ENCODE measurements at places on chromosomes 1 and 21.

- DNase-seq: no peak
Measured at GRCh38 chr1:215477632-215478031, 89.5 kb upstream of the KCTD3 start.

GRCh38 chr1:26405281-26405915 is 5.2 kb upstream of the LIN28A start:
- no peak for DNase-seq

- no peak for DNase-seq
Measured at GRCh38 chr21:43619856-43620255, 39.4 kb downstream of the HSF2BP start.

DNA sequence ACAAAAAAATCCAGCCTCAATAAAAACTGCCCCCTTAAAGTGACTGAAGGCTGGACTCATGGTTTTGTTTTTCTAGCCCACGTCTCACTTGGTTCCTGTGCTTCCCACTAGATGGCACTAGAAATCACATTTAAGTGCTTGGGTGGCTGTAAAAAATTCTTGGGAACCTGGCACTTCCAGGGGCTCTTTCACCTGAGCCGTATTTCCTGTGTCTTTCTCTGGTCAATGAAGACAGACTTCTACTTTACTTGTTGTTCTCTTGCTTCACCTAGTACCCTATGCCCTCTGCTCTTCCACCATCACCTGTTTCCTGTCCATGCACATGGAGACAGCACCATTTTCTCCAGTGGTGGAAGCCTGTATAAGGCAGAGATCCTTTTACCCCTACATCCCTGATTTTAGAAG is 20.0 kb downstream of the METTL13 start:
- DNase-seq: no peak

DNA sequence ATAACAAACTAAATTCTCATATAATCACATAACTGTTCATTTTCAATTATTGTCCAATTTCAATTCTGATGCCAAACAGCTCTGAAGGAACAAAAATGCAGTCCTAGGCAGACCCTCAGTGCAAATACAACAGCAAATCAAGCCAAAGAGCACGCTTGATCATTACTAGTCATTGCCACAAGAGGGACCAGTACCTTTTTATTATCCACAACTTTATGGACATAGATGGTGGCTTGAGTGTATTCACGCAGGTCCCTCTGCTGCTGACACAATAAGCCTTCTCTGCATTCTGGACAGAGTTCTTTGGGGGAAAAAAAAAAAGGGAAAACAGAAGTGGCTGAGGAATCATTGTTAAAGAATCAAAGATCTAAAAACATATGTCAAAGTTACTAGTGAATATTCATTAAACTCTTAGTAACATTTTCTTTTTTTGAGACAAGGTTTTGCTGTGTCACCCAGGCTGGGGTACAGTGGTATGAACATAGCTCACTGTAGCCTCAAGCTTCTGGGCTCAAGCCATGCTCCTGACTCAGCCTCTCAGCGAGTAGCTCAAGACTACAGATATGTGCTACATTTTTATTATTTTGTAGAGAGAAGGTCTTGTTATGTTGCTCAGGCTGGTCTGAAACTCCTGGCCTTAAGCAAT is 34.3 kb upstream of the RAP1GAP start:
- DNase-seq: peak; percentile 8

GRCh38 chr1:66925558-66925910 is 744 bp downstream of the MIER1 start:
- no peak for DNase-seq

DNA sequence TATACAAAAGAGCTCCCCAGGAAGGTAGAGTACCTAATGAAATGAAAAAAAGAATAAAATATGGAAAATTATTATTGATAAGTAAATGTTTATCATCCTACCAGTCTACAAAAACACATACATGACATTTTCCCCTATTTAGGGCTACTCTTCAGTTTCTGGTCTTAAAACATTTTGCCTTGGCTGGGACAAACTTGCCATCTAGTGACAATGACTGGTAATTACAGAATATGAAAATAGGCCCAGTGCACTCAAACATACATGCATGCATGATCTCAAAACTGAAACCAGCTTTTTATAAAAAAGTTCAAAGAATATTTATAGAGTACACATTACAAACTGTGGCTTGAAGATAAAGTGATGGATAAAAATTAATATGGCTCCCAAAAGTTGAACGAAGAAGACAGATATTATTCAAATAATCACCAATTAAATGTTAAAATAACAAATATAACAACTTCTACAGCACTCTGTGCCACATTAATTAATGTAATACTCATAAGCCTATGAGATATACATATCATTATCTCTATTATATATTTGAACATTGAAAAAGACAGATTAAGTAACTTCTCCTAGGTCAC is 10.5 kb upstream of the RNPC3 start:
- no peak for DNase-seq

GRCh38 chr1:24169286-24169685 is 17.8 kb downstream of the IFNLR1 start:
- no peak for DNase-seq

DNA sequence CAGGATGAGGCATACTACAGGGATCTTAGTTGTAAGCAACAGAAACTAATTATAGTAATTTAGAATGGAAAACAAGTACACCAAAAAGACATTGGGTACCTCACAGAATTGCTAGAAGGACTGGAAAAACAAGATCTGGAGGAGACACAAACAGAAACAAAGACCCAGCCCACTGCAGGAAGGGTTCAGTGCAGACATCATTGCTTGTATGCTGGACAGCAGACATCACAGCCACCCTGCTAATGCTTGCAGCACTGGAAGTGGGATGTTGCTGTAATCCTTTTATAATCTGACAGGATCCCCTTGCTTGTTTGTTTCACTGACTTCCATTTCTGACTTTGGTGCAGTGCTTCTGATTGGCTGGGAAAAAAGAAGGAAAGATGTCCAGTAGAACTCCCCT is 111.4 kb upstream of the ZNF678 start:
- no peak for DNase-seq

GRCh38 chr1:107807405-107807804 is 157.6 kb downstream of the VAV3 start:
- DNase-seq: no peak

DNA sequence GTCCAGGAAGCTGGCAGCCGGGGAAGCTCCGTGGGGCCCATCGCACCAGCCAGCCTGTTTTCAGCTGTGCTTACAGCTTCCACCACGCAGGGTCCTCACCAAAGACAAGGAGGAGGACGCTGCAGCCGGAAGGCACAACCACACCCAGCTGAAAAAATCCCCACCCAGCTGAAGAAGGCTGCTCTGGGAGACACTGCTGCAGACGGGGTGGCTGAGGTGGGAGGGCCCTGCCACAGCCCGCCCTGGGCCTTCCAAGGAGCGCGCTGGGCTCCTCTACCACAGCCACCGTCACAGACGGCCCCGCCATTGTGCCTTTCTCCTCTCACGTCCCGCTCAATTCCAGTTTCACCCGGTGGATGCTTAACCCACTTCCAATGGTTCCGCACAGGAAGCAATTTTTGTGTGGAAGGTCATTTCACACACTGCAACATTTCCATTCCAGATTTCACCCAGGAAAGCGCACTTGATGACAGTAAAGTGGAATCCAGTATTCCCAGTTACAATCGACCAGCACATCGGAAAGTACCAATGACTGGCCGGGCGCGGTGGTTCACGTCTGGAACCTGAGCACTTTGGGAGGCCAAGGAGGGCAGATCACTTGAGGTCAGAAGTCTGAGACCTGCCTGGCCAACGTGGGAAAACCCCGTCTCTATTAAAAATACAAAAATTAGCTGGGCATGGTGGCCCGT is 47.9 kb downstream of the NPHP4 start:
- no peak for DNase-seq

- no peak for DNase-seq
Measured at GRCh38 chr1:224726441-224727182, 110.5 kb downstream of the CNIH3 start.

DNA sequence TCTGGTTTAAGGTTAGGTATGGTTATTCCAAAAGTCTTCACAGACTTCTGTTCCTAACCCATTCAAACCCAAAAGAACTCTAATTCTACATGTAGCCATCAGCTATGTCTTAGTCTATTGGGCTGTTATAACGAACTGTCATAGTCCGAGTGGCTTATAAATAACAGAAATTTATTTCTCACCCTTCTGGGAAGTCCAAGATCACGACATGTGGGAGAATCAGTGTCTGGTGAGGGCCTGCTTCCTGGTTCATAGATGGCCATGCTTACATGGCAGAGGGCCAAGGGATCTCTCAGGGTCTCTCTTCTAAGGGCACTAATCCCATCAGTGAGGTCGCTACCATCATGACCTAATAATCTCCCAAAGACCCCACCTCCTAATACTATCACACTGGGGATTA is 103.0 kb upstream of the PPP2R5A start:
- no peak for DNase-seq

DNA sequence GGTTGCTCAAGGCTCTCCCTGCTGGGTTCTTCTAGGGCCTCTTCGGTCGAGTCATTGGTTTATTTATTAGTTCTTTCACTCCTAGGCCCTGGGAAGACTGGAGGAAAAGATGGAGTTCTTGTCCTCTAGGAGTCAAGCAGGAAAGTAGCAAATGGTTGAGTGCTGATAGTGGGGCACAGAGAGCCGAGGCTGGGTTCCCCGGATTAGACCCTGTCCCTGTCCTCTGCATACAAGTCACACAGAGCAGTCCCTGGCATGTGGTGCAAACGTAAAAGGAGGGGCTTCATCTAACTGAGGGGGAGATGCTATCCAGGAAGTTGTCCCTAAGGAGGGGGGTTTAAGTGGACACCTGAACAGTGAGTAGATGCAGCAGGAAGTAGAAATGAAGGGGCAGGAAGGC is 19.2 kb upstream of the KCNE2 start:
- DNase-seq: no peak

- DNase-seq: no peak
Measured at GRCh38 chr1:3219005-3219790, 150.2 kb downstream of the PRDM16 start.

GRCh38 chr1:77475641-77476040 is 193.8 kb downstream of the AK5 start:
- no peak for DNase-seq

DNA sequence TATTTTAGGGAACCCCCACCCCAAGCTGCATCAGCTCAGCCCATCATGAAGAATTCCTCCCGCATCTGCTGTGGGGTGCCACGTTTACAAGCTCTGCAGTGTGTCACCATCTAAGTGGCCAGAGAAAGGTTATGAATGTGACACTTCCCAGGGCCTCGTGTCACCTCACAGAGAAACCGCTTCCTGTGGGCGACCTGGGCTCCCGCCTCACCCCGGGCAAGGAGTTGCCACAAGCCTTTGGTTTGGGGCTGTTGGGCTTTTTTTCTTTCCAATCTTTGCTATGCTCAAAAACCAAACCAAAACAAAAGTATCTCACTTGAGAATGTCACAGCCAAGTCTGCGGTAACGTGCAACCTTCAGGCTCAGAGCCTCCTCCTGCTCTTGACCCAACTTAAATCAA is 82.1 kb upstream of the ARHGEF16 start:
- DNase-seq: no peak

DNA sequence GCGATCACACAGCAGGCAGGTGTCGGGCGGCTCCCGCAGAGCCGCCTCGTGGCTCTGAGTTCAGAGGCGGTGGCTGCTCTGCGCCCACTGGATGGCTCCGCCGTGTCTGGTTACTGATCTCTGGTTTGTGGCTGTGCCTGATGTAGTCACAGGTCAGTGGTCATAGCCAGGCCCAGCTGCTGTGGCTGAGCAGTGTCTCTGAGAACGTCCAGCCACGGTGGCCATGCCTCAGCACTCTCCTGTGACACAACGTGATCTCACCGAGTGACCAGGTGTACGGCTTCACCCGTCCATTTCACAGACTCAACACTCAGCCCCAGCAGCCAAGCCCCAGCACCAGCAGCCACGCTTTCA is 61.2 kb downstream of the KCNN3 start:
- no peak for DNase-seq

GRCh38 chr1:6918186-6918924 is 133.1 kb downstream of the CAMTA1 start:
- no peak for DNase-seq

GRCh38 chr1:56910441-56910985 is 55.3 kb downstream of the C8B start:
- DNase-seq: peak; percentile 91

- DNase-seq: no peak
Measured at GRCh38 chr1:48803474-48803873, 26.8 kb upstream of the BEND5 start.

DNA sequence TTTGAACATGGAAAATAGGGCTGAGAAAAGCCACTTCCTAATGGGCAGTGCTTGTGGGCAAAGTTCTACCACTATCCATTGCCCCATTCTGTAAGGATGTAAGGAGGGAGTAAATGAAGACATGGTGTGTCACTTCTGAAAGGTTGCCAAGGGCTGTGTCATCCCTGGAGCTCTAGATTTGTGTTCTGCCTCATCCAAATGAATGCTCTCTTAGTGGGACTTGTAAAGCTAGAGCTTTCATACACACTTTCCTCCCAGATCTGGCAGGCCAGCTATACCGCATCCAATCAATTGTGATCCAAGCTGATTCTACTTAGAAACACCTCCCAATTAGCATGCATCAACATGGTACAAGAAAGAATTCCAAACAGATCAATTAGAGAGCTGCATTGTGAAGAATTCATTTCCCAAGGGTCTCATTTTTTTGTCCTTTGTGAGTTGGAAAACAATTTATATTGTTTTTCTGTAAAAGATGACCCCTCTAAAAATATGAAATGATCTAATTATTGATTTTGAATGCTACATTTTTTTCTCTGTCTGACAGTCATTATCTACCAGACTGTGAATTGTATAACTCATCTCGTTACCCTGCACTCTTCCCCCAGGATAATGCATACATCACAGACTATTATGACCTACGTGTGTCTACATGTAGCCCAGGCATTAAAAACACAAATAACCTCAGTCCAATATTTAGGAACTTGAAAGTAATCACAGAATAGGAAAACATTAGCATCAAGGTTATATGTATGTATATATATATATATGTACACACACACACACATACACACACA is 117.1 kb upstream of the DUSP10 start:
- no peak for DNase-seq

DNA sequence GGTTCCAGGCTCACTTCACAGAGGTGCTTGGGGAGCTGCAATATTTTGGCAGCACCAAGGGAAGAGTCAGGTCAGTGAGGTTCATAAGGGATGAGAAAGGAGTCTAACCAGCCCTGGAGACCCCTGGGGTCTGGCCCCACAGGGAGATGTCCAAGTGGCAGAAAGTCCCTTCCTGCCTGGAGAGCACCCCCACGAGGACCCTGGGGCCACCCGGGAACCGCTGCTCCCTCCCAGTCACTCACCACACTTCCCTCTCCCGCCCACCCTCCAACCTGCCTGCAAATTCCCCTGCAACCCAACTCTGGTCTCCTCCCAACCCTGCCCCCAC is 6.5 kb upstream of the ITGB2 start:
- DNase-seq: no peak

DNA sequence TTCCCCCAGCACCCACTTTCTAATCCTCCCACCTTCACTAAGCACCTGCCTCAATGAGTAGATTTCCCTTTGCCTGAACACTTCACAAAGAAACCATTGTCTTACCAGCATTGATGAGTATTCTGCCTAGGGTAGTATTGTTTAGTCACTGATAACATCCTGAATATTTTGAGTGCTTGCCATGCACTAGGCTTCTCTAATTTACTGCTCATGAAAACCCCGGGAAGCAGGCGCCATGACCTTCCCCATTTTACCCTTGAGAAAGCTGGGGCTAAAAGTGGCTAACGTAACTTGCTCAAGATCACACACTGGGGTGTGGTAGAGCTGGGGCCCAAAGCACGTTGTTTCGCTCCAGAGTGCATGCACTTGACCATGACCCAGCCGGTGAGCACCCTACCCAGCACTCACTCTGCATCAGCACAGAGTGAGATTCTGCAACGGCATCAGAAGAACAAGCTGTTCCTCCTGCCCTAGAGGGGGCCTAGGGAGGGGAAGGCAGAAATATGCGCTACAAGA is 10.6 kb upstream of the F3 start:
- no peak for DNase-seq

GRCh38 chr1:182446033-182446669 is 3.8 kb upstream of the RGSL1 start:
- peak; percentile 29 for DNase-seq

Data from GF-D8 (cell line).